ENCODE measurements at places on chromosomes 5 and 9. TPM values are rescaled to one million over a fixed set of nuclear protein-coding genes. Genes with fewer than 3 reads are reported as not detected.

DNA sequence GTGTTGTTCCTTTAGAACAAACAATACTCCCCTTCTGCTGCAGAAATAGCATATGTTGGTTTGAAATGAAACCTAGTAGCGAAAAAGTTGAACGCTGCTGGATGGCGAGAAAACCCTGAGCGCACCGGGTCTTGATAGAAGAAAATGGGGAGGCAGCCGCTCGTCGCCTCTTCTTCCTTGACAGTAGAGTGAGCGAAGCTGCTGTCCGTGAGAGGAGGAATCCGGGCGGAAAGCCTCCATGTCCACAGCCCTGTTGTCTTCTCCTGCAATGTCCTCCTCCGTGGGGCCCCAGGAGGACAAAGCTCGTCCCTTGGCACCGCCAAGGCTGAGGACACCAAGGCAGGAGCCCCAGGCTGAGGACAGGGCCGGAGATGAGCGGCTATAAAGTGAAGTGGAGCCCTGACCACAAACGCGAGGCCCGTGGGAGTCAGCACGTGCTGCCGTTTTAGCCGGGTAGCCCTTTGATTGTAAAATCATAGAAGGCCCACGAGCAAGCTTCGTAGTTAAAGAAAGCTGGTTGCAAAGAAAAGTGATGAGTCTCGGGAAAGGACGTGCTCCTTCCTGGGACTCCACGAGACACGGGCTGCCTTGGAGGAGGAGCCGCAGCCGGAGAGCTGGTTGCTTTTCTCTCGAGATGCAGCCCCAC is 35.6 kb downstream of the MRPL36 start:
- peak; percentile 3 for DNase-seq

- no peak for DNase-seq
Measured at GRCh38 chr5:115431116-115431515, 113.5 kb downstream of the FEM1C start.

GRCh38 chr5:115947260-115947659 is 15.0 kb upstream of the LVRN start:
- no peak for DNase-seq

DNA sequence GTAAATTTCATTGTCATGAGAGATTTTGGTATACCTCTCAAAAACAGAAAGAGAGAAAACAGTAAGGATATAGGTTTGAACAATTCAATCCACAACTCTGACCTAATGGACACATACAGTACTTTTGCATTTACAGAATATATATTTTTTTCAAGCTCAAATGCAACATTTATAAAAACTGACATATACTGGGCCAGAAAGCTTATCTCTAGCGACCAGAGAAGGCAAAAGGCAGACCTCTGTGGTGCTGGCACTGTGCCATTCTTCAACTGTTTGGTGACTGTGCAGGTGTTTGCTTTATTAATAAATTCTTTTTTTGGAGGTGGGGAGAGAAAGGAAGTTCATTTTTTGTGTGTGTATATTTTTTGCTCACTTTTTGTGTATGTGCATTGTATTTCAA is 6.0 kb upstream of the PLAC8L1 start:
- no peak for DNase-seq

Gene TMEM167A
- 50.3 TPM for total RNA-seq
